ENCODE measurements at places on chromosomes 4 and X.

GRCh38 chrX:109270580-109271484 is 211.1 kb downstream of the GUCY2F start:
- peak; percentile 58 for DNase-seq

DNA sequence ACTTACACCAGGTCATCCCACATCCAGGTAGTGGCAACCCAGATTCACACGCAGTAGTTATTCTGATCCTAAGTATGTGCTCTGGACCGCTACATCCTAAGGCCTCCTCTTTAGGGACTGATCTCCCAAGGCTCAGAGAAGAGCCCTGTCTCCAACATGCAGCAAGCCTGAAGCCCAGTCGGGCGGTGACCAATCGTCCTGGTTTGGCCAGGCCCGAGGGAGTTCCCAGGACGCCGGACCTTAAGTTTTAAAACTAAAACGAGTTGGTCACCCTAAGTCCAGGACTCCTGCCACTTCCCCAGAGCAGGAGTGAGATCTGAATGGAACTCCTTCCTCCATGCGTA is 385 bp downstream of the LYAR start:
- no peak for DNase-seq

- no peak for DNase-seq
Observed at GRCh38 chrX:130869239-130869638, 33.8 kb downstream of the ENOX2 start.

- DNase-seq = no peak
Observed at GRCh38 chr4:42515156-42515884, 118.0 kb downstream of the SHISA3 start.

- DNase-seq = no peak
Observed at GRCh38 chr4:141339966-141340365, 119.3 kb downstream of the ZNF330 start.

GRCh38 chr4:81069706-81070331 is 39.3 kb downstream of the BMP3 start:
- peak; percentile 69 for DNase-seq

- no peak for DNase-seq
Observed at GRCh38 chr4:124427095-124427767, 285.3 kb downstream of the ANKRD50 start.

- no peak for DNase-seq
Observed at GRCh38 chr4:32631831-32632230, 1911.7 kb downstream of the PCDH7 start.

- no peak for DNase-seq
Observed at GRCh38 chrX:129227366-129227765, 295.9 kb downstream of the SMARCA1 start.

- no peak for DNase-seq
Observed at GRCh38 chr4:143351149-143351691, 14.5 kb downstream of the GAB1 start.

DNA sequence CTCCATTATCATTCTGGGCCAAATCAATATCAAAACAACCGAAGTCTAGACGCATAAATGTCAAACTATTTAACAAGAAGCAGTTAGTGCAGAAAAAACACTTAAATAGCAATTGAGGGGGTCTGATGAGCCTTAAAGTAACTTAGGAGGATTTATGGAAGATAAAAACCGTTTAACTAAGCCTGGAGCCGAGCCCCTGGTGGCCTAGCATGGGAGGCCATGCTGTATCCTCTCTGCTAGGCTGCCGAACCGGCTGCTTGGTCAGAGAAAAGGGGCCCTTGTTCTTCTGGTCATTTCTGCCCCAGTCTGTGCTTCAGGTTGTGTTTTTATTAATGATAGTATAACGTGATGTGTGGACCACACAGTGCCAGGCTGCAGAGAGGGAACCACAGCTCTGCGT is 72.4 kb downstream of the CPZ start:
- DNase-seq = no peak

DNA sequence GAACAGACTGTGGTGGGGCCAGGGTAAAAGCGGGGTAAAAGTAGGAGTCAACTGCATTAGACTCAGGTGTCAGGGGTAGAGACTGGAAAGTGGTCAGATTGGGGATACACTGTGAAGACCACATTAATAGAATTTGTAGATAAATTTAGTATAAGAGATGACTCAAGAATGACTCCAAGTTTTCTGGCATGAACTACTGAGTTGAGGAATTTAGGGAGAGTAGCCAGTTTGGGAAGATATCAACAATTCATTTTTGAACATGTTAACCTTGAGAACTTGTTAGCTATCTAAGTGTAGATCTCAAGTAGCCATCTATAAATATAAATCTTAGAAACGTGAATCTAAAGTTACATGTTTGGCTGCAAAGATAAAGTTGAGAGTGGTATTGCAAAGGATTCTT is 206.9 kb upstream of the HCCS start:
- DNase-seq = no peak

- DNase-seq = no peak
Observed at GRCh38 chrX:152575331-152575730, 62.4 kb upstream of the GABRQ start.

DNA sequence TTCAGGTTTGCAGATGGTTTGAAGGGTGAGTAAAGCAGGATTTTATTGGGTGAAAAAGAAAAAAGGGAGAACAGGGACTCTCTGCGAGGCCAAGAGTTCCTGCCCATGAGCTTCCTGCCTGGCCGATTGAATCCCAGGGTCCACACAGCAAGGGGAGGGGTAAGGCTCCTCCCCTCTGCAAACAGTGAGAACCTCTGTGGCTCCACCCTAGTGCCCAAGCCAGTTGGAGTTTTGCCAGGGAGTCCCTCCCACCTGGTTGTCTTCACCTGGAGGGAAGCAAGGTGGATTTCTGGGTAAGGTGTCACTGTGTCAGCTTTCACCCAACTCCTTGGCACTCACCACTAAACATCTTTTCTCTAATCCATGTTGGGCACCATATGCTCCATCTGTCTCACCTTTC is 70.9 kb downstream of the PDHA2 start:
- no peak for DNase-seq

- no peak for DNase-seq
Observed at GRCh38 chr4:89216866-89217265, 90.7 kb downstream of the GPRIN3 start.

GRCh38 chr4:99082192-99082591 is 6.4 kb downstream of the ADH5 start:
- no peak for DNase-seq

DNA sequence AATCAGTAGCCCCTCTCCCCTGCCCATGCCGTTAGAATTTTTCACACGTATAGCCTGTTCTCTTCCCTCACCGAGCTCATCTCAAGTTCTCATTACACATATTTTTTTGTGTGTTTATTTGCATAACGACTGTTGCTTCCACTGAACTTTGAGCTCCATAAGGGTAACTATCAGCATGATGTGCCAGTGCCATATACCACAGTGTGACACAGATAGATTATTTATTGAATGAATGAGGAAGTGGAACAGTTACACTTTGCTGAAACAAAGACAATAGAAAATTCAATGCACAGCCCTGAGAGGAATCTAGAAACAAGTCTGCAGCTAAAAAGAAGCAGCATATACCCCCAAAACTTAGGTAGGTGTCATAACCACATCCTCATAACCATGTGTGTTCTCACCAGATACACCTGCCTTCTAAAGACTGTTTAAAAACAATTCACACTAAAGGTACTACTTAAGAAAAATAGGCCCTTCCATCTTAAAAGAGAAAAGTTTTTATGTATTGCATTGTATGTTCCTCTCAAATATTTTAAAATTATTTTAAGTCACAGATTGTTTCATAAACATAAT is 389.9 kb downstream of the PACRGL start:
- DNase-seq = no peak

DNA sequence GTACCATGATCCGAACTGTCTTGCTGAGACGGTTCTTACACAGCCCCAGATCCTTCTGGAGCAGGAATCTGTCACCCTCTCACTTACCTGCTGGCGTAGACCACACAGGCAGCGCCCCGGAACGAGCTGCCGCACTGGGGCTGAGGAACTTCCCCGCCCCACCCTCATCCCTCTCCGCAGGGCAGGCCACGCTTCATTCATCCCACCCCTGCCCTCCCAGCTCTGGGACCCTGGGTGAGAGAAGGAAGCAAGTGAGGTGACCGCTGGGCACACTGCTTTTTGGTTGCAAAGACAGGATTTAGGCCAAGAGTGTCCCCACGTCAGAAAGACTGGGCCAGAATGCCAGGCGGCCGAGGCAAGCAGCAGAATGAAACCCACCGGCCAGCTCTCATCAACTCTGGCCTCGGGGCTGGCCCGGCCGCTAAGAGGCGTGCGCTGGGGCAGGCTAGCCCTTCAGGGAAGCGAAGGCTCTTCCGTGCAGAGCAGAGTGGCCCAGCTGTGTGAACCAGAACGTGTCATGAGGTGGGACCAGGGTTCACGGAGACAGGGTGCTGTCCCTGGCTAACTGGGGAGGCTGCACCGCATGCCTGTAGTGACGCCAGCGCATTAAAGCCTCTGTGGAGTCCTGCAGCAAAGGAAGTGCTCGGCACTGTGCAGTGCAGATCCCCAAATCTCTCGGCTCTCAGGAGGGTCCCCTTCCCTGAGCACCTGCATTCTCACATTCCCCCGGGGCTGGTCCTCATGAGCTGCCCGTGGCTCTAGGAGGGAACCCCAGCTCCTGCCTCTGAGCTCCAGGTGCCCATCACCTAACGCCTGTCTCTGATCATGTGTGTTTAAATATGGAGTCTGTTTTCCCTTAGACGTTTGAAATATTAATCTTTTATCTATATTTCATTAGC is 6.4 kb downstream of the LRPAP1 start:
- no peak for DNase-seq

- DNase-seq = no peak
Observed at GRCh38 chr4:78337244-78338020, 214.1 kb upstream of the ANXA3 start.

- DNase-seq = no peak
Observed at GRCh38 chrX:155864655-155865054, 16.5 kb upstream of the VAMP7 start.

GRCh38 chr4:26076000-26076587 is 162.1 kb downstream of the SMIM20 start:
- DNase-seq = peak; percentile 77

DNA sequence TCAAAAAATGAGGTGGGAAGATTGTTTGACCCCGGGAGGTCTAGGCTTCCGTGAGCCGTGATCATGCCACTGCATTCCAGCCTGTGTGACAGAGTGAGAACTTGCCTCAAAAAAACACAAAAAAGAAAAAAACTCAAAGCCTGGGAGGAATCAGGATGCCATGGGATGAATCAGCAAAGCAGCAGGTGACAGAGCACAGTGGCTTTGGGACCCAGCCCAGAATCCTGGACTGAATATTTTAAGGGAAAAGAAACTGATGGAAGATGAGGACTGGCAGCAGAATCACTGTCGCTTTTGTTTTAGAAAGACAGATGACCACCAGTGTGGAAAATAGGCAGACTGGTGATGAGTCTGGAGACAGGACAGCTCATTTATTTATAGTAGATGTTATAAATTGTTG is 16.6 kb downstream of the S100G start:
- DNase-seq = no peak

DNA sequence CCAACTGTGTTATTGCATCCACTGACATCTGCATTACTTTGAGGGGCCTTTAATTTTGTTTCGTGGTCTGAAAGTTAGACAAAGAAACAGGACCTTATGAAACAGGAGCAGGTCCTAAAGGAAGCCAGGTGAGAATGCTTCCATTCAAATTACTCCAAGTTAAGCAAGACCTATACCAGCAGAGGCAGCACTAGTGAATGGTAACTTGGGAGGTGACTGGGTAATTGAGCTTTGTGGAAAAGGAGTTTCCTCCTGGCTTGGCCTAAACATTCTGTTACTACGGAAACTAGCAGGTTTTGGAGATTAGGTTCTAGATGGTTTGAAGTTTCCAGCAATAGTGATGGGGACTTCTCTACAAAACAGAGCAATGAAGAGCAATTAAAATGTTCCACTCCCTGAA is 173.5 kb downstream of the NKX6-1 start:
- DNase-seq = no peak

DNA sequence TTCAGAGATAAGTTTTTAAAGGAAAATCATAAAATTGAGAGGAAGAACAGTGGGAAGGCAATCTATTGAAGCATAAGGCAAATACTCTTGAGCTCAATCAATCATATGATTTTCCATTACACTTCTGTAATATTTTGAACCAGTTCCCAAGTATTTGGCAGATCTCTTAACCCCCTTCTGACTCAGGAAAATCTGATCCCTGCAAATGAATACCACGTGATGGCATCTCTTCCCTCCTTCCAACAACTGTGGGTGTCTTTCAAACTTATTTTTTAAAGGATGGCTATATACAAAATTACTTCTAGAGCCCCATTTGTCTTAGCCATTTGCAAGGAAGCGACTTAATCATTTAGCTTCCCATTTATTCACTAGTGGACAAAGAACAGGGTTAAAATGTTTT is 41.9 kb downstream of the AMOT start:
- DNase-seq = no peak

DNA sequence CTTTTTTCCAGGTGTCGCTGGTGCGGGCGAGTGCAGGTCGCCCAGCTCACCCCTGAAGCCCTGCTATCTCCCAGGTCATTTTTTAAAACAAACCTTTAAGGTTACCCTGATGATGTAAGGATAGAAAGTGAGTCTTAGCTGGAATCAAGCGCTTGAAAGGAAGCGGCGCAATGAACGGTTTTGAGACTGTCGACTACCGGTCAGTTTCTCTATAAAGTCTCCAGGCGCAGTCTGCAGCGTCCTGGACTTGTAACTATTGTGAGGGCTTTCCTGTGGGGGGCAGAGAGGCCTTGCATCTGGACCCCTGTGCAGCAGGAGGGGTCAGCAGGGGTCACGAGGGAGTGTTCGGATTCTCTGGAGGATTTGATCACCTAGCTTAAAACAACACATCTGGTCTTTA is 1.6 kb downstream of the KIT start:
- DNase-seq = no peak

- DNase-seq = no peak
Observed at GRCh38 chrX:52425775-52426174, 57.0 kb downstream of the XAGE2 start.

- DNase-seq = peak; percentile 59
Observed at GRCh38 chrX:69158166-69158980, 6.9 kb downstream of the PJA1 start.

DNA sequence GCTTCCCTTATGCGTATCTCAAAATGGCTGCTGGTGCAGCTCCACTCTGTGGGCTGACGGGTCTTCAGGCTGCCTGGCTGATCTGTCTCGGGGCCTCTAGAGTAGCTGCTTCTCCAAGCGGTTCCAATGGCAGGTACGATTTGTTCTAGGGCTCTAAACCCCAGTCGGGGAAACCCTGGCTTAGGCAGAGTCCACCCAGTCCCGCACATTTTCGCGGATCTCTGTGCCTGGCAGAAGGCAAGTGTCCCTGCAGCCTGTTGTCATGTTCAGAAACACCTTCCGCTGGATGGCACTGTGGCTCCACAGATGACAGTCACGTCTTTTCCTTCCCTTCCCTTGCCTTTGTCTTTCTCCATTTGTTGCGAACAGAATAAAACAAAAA is 54.4 kb downstream of the NBDY start:
- DNase-seq = peak; percentile 92

DNA sequence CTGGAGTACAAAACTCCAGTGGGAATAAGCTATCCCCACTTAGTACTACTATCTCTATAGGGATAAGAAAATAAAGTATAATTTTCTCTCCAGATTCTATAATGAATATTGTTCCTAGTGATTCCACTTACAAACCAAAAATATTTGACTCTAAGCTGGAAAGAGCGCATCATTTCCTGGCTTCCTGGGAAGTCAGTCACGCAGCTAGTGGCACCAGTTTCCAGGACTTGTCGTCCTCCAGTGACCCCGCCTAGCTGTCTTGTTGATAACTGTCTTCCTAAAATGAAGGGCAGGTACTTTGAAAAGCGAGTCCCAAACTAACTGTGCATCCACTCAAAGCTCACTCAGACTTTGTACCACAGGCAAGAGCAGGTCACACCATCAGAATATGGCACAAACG is 39.3 kb downstream of the LNX1 start:
- no peak for DNase-seq

GRCh38 chr4:73575660-73576059 is 44.6 kb downstream of the RASSF6 start:
- DNase-seq = no peak

Measured in activated CD8-positive, alpha-beta memory T cell treated with anti-CD3 and anti-CD28 coated beads for 24 hours (primary cell).